ENCODE measurements at places on chromosomes 12 and 14. TPM values are rescaled to one million over a fixed set of nuclear protein-coding genes. Genes with fewer than 3 reads are reported as not detected.

DNA sequence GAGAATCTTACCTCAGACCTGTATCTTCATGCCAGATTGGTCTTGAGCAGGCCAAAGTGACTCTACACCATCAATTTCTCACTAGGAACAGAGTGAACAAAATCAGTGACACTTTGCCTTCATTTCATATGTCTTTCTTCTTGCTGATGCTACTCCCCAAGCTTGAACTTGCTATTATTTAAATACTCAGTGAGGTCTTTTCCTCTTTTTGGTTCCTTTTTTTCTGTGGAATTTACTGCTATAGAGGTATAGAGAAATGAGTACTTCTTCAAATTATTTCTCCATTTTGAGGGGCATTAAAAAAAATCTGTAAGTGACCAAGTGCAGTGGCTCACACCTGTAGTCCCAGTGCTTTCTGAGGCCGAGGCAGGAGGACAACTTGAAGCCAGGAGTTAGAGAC, at the start of gene GPR33:
Gene GPR33 (minus strand): TSS at position 154 of the 400 bp plus-strand sequence. CDS start 4,074 bp downstream, outside the sequence.
- no peak for DNase-seq

The RIMBP2 gene
- total RNA-seq: not detected

GRCh38 chr14:22456998-22457594, 131.9 kb downstream of the DAD1 start:
- DNase-seq: no peak

GRCh38 chr14:101251812-101252442, 309.4 kb upstream of the DIO3 start:
- DNase-seq: no peak

GRCh38 chr14:52310541-52310940, 3.6 kb upstream of the PTGER2 start:
- no peak for DNase-seq

The RAD9B gene
- 0.67 TPM for total RNA-seq

The MGST1 gene
- 35.2 TPM for total RNA-seq

GRCh38 chr12:114025935-114026334, 59.8 kb upstream of the RBM19 start:
- DNase-seq: peak; percentile 45

DNA sequence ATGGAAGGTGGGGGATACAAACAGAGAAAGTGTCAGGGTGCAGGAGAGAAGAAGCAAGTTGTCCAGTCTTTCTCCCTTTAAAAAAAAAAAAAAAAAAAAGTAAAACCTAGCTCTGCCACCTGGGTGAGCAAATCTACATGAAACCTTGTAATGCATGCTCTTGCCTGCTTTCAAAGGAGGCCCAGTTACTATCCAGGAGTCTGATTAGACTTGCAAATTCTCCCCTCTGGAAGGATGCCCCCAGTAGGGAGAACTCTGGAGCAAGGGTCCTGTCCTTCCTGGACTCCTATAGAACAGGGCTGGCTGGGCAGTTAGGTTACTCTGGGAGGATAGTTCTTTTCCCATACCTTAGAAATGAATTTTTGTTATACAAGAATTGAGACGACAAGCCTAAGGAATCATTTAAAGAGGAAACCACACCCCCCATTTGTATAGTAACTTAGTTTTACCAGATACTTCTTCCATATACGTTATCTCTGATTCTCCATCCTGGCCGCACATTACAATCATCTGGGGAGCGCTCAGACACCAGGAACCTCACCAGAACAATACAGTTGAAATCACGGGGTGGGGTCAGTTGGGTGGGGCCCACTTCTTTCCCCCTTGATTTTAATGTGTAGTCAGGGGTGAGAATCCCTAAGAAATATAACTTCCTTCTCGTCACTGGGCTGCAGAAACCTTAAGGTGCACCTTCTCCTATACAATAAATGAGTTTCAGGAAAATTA, 30.5 kb downstream of the RAB35 start:
- no peak for DNase-seq

DNA sequence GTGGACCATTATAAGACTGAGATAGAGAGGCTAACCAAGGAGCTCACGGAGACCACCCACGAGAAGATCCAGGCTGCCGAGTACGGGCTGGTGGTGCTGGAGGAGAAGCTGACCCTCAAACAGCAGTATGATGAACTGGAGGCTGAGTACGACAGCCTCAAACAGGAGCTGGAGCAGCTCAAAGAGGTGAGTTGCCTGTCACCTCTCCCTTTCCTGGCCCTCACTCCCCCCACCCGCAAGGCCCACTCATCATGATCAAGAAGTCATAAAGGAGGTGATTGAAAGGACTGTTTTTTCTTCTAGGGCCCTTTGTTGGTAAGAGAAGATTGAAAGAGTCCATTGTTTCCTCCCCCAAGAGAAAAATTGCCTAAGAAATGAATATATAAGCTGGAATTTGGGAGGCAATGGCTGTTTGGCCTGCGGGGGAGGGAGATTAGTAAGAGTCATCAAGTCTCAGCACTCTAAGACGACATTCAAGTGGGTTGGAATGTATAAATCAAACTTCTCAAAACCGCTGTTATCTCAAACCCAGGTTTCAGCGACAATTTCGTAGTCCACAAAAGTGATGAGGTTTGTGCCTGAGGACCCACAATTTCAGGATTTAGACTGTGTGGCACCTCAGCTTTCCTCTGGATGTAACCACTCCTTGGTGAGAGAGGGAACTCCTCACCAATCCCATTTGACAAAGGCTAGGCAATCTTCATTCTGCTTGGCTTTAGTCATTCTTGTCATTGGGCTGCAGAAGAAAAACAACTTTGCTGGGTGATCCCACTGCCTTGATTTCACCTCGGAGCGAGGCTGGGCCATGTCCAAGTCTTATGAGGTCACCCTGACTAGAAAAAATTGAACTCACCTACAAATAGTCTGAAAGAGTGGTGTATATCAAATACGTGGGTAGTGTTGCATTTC, 966 bp downstream of the BICD1 start:
- no peak for DNase-seq

DNA sequence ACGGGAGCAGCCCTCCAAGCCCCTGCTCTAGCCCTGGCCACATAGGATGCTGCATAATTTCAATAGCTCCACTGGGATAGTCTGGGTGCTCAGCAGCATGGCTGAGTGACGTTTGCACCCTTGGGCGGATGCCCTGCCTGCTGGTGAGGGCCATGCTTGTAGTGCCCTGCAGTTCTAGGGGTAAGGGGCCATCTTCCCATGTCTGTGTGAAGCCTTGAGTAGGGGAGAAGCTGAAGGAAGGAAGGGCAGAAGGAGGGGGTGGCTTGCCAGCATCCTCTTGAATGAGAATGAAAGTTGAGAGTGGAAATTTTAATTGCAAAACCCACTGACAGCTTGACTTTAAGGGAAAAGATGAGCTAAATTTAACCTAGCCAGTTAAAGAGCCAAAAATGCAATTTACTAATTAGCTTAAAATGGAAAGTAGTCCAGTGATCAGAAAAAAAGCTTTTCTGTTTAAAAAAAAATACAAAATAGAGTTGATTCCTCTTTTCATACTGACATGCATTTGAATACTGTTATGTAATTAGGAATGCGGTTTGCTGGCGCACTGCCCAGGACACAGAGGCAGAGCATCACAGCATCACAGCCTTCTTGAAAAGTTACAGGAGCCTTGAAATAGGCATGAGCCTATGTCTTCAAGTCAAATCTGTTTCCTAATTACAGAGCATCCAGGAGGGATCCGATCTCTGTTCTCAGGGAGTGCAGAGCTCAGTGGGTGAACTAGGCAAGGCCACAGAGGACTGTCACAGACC, 18.5 kb upstream of the EML1 start:
- peak; percentile 75 for DNase-seq

GRCh38 chr14:85702997-85703396, 173.1 kb downstream of the FLRT2 start:
- DNase-seq: no peak

DNA sequence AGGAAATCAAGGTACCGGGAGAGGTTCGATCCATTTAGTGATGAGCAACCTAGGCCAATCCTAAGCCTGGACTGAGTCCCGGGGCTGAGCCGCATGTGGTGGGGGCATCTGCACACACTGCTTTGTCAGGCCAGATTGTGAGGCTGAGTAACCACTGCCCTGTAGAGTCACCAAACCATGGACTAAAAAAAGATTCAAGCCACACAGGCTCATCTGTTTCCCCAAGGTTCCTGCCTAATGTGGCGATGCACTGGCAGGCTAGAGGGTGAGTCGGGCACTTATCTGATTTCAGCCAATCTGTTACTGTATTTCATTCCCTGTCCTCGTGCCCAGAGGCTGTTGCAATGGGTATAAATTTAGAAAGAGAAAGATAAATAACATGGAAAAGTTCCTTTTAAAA, 140.8 kb downstream of the TTC7B start:
- no peak for DNase-seq

The SDR9C7 gene
- total RNA-seq: not detected

The ADAMTS20 gene
- not detected for total RNA-seq

DNA sequence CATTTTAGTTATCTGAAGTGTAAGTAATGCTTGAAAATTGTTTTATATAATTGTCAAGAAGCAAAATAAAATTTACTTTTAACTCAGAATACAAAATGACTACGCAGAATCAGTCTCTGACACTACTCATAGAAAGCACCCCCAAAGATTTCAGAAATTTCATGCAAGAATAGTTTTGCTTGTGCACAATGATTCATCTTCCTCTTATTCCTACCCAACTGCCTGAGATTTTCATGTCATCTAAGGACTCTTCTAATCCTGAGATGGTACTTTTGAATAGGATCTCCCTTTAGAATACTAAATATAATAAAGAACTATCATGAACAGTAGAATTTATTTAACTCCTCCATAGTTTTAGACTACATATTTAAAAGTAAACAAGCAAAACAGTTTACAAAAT, 485.3 kb upstream of the MGAT4C start:
- DNase-seq: no peak

The C3AR1 gene
- total RNA-seq: 7.3 TPM

The CLEC1A gene
- total RNA-seq: 2.5 TPM

GRCh38 chr12:95231190-95231589, 13.6 kb downstream of the VEZT start:
- DNase-seq: no peak

- no peak for DNase-seq
These were observed 460.9 kb upstream of the SYT1 start for GRCh38 chr12:78403681-78404080.

GRCh38 chr14:68888025-68888850, 90.9 kb downstream of the ACTN1 start:
- DNase-seq: peak; percentile 55

The SPTB gene
- total RNA-seq: 70.8 TPM

- peak; percentile 77 for DNase-seq
These were observed 14.7 kb upstream of the ENDOU start for GRCh38 chr12:47739979-47740378.

GRCh38 chr14:52873065-52873464, 77.8 kb downstream of the FERMT2 start:
- no peak for DNase-seq

The FZD10 gene
- total RNA-seq: not detected

The NOVA1 gene
- total RNA-seq: 2.4 TPM

The LRRK2 gene
- 7.4 TPM for total RNA-seq

The PCED1B gene
- 0.67 TPM for total RNA-seq

The BBS10 gene
- total RNA-seq: 8.0 TPM

The OS9 gene
- total RNA-seq: 102 TPM

The GPR68 gene
- total RNA-seq: 0.13 TPM

The SLC6A15 gene
- not detected for total RNA-seq

- DNase-seq: no peak
These were observed 102.1 kb downstream of the DENND5B start for GRCh38 chr12:31488737-31489338.

The PTHLH gene
- total RNA-seq: not detected

DNA sequence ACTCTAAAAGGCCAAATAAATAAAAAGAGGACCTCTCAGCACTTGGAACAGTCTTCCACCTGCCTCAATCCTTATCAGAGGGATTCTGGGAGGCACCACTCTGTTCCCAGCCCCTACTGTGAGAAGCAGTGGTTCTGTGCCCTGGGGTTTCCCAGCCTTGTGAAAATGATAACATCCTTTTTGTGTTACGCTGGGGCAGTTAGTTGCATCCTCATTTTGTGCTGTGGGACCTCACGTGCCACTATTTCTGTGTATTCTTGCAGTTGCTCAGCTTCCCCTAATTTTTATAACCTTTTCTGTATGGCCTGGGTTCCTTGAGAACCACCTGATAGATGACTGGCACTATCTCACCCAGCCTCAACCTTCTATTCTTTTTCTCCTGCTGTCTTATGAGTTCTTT, 10.8 kb upstream of the CMA1 start:
- no peak for DNase-seq

- no peak for DNase-seq
These were observed 420.5 kb downstream of the ZFP36L1 start for GRCh38 chr14:68372368-68372767.

The NYNRIN gene
- 8.8 TPM for total RNA-seq

- DNase-seq: peak; percentile 70
These were observed at the start of gene BAZ1A for GRCh38 chr14:34875031-34875922. Gene BAZ1A, minus strand, starts transcription at chr14:34875360. Its CDS starts 756 bp downstream, at chr14:34874604.

The KRT85 gene
- total RNA-seq: not detected
